Urinary bladder (tissue), 4 donors: ENCODE measurements at places on chromosomes 5 and 9.

DNA sequence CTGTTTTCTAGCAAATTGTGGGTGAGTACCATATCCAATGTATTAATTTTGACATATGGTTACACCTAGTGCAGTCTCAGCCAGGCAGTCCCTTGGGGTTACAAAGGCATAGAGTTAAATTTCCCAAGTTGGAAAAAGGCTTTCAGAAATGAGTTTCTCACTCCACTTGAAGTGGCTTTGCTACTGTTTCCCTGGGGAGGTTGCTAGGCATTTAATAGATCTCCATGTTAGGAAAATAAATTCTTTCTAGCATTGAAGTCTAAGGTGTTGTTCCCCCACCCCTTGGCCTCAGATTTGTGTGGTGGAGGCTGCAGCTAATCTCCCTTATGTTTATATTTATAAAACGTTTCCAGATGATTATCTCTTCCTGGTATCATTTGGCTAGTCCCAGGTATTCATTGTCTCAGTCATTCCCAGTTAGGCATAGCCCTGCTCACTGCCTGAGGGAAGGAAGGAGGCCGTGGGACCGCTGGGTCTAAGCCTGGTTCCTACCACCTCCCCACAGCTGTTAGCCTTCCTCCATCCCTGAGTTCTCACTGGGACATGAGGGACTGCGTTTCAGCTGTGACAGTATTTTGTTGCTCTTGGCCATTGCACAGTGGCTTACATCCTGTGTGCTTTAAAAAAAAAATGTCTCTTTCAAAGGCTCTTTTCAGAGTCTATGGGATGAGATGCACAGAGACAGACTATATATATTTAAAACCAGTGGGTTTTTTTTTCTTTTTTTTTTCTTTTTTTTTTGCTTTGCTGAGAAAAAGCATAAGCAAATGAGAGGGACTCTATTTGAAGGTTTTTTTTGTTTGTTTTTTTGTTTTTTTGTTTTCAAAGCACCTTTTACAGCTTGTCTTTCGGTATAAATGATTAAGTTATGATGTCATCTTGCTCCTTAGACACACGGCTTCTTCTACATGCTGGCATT lies 121.5 kb downstream of the MAST4 start:
- DNase-seq, result no peak

DNA sequence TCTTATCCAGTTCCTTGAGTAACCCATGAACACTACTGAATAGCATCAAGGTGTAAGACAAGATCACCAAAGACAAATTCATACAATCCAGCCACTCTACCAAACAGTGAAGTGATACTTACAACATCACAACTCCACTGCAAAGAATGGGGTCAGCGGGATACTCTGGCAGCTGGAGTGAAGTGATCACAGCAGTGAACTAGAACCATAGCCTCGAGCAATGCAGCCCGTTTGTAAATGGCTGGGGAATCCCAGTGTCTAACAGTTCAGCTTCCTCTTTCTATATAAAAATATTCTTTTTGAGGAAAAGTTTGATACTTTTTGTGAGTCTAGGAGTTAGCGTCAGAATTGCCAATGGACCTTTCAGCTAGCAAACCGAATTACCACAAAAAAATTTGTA lies 515.2 kb downstream of the ZNF608 start:
- no peak for DNase-seq

DNA sequence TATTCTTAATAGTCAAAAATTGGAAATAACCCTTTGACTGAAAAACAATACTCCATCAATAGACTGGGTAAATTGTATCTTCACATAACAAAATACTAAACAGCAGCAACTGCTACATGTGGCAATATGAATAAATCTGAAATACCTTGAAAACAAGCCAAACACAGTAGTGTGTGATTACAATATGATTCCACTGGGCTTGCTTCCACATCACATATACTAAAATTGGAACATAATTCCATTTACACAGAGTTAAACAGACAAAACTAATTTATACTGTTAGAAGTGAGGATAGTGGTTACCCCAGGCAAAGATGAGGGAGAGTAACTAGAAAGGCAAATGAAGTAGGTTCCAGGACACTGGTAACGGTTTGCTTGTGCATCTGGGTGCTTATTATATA lies 20.4 kb downstream of the FNIP1 start:
- no peak for DNase-seq

DNA sequence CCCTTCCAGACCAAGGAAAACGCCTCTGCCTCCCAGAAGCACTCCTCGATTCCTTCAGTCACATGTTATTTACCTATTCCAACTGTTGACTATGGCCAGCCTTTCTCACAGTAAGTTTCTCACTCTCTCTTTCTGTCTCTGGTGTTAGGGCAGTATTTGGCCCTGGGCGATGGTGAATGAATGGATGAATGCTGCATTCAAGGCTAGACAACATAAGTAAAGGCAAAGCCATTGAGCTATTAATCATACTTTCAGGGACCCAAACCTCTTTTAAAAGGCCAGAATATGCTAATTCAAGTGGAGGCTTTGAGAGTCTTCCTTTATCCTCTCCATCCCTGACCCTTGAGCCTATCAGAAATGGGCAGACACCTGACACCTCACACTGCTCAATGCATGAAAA lies 78.5 kb downstream of the SEC61B start:
- no peak for DNase-seq
